G401 (cell line): ENCODE measurements at places on chromosomes 11 and 22.

- DNase-seq = no peak
These were observed 3.6 kb downstream of the CLCF1 start for GRCh38 chr11:67369801-67370284.

DNA sequence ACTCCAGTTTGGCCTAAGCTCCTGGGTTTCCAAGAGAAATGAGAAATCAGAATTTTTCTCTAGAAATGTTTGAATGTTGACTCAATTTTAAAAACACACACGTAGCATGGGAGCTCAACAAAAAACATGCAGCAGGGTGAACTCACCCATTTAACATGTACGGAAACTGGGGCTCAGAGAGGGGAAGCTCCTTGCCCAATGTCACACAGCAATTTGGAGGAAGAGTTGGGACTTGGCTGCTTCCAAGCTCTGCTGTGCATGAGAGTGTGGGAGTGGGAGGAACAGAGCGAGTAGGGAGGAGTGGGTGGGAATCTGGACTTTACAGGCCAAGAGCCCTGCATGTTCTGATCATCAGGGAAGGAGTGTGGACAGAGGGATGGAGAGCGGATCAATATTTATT is 5.9 kb downstream of the TPST2 start:
- DNase-seq = no peak

DNA sequence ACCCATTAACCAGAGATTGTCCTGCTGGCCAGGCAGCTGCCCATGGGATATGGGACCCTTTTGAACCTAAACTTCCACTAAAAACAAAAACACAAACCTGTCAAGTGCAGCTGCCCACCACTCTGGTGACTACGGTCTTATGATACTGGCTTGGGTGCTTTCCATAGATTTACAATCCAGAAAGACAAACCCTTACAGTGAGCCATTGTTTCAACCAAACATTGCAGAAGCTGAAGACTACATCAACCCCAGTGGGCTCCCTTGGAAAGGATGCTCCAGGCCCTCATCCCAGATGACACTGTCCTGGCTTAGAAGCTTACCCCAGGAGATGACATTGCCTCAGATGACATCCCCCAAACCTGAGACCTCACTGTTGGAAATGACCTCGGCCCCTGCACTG is 56.9 kb upstream of the WNT11 start:
- DNase-seq = no peak

- no peak for DNase-seq
These were observed 53.7 kb downstream of the MCHR1 start for GRCh38 chr22:40732999-40733292.

- peak; percentile 71 for DNase-seq
These were observed 451 bp upstream of the HDHD5 start for GRCh38 chr22:17159504-17159951.

- no peak for DNase-seq
These were observed 549.3 kb downstream of the OPCML start for GRCh38 chr11:132982772-132983640.

DNA sequence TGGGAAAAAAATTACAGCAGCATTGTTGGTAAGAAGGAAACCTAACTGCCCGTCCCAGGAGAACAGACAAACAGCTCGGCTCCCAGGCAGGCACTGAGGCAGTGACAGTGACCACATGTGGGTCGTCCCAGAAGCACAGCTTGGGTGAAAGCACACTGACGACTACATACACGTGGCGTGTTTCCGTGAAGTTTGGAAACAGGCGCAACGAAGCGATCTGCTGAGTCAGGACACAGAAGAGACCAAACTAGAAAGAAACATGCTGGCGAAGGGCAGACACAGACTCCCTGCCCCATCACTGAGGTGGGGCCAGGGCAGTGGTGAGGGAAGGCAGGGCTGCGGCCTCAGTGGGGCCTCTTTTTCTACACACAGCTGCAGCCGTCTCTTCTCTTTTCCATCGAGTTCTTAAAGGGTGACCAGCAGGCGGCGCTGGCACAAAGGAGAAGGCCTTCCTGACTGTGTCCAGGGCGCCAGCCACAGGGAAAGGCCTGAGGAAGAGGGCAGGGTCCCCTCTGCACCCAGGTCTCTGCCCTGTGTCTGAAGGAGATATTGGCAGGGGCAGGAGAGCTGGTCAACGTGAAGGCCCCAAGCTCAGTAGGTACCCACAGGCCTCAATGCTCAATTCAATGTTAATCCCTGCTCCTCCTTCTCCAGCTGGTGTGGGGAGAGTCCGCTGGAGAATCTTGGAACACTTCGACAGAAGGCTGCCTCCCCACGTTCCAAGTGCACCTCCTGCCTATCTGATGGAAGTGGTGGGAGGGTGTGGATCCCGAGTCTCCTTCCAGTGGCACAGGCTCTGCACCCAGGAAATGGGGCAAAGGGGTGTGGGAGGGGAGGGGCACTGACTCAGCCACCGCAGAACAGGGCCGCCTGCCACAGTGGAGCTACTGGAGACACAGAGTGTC is 19.9 kb downstream of the CARS1 start:
- peak; percentile 57 for DNase-seq

DNA sequence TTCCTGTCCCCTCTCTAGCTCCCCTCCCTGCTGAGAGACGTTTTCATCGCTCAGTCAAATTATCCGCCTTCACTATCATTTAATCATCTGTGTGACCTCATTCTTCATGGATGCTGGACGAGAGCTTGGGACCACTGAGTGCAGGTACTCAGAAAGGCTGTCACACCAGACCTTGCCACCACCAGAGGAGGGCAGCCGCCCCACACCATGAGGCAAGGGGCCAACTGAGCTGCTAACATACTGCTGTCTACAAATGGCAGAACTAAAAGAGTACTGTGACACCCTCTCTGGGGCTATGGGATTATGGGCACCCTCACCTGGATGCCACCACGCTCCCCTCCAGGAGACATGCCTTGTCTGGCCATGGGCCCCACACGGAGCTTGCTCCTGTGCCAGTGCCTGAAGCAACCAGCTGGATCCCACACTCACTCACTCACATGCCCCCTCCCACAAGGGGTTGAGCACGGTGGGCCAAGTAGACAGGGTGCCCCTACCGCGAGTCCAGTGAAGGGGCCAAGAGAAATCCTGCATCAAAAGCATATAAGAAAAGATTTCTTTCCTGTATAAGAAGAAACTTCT is 670.0 kb upstream of the CCDC90B start:
- no peak for DNase-seq

DNA sequence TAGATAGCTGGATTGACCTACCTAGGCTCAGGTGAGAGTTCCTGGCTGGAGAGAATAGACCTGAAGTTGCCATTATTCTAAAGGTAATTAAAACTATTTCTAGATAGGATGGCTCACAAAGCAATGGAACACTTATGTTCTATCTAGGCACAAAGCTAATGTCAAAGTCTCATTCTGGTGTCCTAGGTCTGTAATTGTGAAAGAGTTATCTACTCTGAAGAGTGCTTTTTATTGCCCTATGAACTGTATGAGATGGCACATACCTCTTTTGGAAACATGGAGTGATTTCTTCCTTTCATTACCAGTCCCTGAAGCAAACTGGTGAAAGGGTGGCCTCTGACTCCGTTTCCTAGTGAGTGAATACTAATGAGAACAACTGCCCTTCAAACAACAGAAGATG is 80.3 kb downstream of the MTNR1B start:
- no peak for DNase-seq

DNA sequence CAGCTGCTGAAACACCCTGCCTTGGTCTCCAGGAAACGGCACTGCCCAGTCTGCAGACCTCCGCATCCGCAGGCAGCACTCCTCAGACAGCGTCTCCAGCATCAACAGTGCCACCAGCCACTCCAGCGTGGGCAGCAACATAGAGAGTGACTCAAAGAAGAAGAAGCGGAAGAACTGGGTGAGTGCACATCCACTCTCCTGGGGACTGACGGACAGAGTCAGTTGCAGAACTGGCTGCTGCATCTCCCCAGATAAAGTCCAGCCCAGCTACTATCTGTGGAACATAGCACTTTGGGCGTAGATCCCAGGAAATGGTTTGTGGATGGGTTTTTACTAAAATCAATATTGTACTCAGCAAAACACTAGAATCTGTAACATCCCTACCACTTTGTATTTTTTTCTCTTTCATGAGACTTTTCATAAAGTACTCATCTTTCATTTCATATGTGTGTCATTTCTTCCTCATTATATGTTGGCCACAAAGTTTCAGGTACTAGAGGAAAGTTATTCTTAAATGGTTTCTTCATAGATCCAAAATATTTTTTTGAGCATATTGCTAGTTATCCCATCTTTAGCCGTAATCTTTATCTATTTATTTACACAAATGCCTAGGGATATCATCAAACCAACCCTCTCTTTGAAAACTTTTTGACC is 80.1 kb downstream of the DBX1 start:
- DNase-seq = no peak

DNA sequence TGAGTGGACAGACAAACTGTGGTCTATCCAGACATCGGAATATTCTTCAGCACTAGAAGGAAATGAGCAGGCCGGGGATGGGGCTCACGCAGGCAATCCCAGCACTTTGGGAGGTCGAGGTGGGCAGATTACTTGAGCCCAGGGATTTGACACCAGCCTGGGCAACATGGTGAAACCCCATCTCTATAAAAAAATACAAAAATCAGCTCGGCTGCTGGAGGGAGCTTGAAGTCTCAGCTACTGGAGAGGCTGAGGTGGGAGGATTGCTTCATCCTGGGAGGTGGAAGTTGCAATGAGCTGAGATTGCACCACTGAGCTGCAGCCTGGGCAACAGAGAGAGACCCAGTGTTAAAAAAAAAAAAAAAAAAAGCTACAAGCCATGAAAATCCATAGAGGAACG is 8.0 kb upstream of the CTSD start:
- DNase-seq = no peak
